ENCODE measurements at places on chromosomes 1 and 21.

DNA sequence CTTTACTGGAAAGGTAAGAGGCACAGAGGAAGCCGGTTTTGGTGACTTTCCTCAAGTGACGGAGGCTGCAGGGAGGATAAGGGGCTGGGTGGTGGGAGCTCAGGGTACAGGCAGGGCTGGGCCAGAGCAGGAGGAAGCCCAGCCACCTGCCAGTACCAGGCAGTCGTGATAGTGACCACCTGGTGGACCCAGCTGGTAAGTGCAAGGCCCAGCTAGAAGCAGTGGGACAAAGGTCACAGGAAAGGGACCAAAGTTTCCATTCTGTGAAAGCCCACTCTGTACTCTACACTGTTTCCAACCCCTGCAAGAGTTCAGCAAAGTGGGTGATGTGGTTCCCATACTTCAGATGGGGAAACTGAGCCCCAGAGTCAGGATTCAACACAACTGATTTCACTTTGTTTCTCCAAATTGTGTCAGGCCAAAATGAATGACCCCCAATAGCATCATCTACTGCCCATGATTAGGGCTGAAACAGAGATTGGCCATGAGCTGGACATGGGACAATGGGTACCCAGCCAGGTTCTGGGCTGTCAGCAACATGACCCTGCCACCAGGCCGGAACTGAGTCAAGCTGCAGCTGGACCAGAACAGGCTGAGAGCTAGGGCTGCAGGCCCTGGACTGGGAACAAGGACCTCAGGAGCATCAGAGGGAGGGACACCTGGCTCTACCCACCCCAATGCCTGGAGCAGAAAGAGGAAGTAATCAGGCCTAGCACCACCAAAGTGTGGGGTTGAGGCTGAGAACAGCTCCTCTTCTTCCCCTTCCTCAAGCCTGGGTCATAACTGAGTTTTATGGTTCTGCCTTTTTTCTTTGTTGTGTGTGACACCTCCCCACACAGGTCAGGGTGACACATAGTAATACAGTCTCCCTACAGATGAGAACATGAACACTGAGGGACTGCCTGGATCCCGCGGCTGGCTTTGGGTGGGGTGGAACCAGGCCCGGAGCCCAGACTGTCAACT lies 50.2 kb downstream of the KCNN3 start:
- DNase-seq = no peak

DNA sequence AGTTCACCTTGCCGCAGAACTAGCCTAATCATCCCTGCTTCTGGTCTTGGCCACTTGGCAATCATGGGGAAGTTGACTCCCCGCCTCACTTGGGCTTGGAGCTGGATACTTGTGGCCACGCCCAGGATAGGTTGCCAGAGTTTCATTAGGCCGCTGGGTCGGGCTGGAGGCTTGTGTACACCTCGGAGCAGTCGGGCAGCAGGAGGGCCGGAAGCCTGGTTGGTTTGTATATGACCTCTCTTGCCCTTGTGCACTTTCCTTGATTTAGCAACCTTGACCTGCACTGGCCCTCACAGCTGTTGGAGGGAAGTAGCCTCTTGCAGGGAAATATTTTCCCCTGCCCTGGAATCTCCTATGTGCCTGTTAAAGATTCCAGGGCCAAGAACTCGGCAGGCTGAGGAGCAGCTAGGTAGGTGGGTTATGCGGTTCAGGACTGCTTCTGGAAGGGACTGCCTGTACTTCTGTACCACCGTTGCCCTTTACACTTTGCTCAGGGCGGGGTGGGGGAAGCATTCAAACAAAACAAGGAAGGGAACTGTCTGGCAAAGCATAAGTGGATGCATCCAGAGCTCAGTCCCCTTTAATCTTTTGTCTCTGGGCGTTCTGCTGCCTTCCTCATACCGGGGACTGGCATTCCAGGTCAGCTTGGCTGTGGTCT lies 83.5 kb downstream of the UCK2 start:
- no peak for DNase-seq

DNA sequence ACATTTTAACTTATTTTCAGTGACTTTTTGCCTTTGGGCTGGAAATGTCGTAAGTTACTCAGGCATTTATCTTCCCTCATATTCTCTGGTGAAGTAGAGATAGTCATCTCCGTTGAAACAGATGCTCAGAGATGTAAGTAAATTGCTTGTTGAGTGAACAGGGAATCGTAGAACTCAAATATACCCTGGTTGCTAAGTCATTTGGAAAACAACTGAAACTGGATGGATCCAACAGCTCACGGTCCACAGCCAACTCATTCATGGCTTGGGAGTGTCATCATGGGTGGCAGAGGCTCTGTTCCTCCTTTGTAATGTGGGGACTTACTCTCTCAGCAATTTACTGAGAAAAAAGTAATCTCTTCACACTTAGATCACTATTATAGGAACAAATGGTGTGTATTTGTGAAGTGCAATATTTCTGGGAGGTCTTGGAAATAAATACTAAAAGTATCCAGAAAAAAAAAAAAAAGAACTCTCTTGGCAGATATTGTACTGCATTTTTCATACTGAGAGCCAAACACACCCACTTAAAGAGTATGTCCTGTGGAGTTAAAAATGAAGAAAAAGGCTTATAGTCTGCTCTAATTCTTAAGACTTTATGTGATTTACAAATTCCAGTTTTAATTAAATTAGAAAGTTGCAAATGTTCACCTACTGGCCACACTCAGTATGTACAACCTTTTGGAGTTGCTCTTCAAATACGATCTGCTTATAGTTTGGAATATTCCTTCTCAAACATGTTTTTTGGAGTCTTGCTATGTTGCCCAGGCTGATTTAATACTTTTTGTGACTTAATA lies 107.4 kb downstream of the LEPR start:
- DNase-seq = no peak

GRCh38 chr1:54998677-54999076 lies at the start of gene BSND:
TSS of gene BSND (plus strand) at chr1:54998933. CDS start at chr1:54999187, 254 bp downstream.
- no peak for DNase-seq

- DNase-seq = no peak
These were observed 8.1 kb upstream of the KTI12 start for GRCh38 chr1:52041551-52042185.

- no peak for DNase-seq
These were observed 84.7 kb downstream of the TRIM11 start for GRCh38 chr1:228321895-228322294.

Measured in CD4-positive, alpha-beta T cell treated with Interleukin-2 at 100 ng/mL for 4 hours (primary cell).